Neural crest cell (in vitro differentiated cells): ENCODE measurements at places on chromosomes 16 and 17. TPM values are rescaled to one million over a fixed set of nuclear protein-coding genes. Genes with fewer than 3 reads are reported as not detected.

- no peak for DNase-seq
Observed at GRCh38 chr16:69423189-69423588, 1.2 kb upstream of the CYB5B start.

DNA sequence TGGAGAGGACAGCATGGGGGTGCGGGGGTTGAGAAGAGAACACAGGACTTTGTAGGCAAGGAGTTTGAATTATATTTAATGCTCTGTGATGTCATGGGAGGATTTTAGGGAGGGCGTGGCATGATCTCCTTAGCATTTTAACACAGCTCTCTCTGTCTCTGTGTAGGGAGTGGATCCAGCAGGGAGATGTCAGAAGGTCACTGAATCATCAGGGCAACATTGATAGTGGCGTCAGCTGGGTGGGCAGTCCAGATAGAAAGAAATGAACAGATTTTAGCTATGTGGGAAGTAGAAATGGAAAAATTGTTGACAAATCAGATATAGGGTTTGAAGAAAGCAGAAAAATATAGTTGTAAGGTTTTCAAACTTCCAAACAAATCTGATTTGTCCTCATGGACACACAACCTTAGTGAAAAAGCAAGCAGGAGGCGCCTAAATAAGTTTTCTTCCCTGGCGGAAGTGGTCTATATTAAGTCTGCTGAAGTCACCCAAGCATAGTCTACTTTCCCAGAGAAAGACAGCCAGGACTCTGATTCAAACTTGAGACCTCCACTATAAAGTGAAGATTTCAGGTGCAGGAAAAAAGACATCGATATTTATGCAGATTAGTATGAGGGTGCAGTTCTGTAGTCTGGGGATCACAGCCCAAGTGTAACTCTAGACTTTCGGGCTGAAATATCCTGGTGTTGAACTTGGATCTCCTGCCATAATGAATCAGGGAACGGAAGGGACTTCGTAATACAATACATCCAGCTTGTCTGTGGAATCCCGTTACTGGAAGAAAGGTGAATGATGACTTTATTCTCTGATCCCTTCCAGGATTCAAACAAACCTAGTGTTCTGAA, 10.1 kb upstream of the PCTP start:
- no peak for DNase-seq

GRCh38 chr16:68319185-68319908, 8.5 kb downstream of the PRMT7 start:
- no peak for DNase-seq

GRCh38 chr16:74052016-74052415, 244.6 kb upstream of the PSMD7 start:
- no peak for DNase-seq

The MRPL45 gene
- 45.5 and 47.5 TPM in 2 replicates for total RNA-seq

The IRX6 gene
- total RNA-seq, result 0.09 and 0.14 TPM in 2 replicates
